ENCODE measurements at places on chromosomes 3 and 15.

DNA sequence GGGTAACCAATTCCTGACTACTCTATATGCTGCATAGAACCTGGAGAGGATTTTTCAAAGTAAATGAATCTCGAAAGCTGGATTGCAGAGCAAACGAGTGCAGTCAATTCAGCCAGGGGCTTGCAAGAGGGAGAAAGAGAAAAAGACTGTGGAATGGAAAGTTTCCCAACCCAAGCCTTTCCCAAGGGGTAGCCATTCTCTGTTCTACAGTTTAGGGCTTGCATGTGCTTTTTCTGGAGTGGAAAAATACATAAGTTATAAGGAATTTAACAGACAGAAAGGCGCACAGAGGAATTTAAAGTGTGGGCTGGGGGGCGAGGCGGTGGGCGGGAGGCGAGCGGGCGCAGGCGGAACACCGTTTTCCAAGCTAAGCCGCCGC lies 511 bp upstream of the RARB start:
- DNase-seq, result no peak

DNA sequence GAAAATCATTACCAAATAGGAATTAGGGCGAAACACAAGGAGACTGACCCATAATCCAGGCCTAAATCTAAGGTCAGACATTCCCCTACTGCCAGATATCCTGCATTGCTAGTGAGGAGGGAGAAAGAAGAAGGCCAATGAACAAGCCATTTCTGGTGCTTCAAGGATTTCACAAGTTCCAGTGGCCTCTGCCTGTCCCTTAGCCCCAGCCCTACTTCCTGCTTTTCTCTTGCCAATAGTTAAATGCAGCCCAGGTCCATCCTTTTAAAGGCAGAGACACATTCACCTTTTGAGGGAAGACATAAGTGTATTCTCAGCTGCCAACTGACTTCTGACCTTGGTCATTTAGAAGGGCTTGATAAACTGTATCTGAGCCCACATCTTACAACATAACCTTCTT lies 135.8 kb downstream of the ZNF621 start:
- DNase-seq, result no peak

GRCh38 chr3:8759038-8759707 lies 10.2 kb downstream of the OXTR start:
- no peak for DNase-seq

- no peak for DNase-seq
These were observed 108.1 kb downstream of the GADL1 start for GRCh38 chr3:30786365-30786764.

GRCh38 chr3:150545419-150546225 lies 674 bp downstream of the SERP1 start:
- peak; percentile 62 for DNase-seq

- DNase-seq, result no peak
These were observed 61.8 kb downstream of the PCCB start for GRCh38 chr3:136311968-136312367.

GRCh38 chr3:125166599-125167136 lies 45.9 kb downstream of the SLC12A8 start:
- DNase-seq, result no peak

DNA sequence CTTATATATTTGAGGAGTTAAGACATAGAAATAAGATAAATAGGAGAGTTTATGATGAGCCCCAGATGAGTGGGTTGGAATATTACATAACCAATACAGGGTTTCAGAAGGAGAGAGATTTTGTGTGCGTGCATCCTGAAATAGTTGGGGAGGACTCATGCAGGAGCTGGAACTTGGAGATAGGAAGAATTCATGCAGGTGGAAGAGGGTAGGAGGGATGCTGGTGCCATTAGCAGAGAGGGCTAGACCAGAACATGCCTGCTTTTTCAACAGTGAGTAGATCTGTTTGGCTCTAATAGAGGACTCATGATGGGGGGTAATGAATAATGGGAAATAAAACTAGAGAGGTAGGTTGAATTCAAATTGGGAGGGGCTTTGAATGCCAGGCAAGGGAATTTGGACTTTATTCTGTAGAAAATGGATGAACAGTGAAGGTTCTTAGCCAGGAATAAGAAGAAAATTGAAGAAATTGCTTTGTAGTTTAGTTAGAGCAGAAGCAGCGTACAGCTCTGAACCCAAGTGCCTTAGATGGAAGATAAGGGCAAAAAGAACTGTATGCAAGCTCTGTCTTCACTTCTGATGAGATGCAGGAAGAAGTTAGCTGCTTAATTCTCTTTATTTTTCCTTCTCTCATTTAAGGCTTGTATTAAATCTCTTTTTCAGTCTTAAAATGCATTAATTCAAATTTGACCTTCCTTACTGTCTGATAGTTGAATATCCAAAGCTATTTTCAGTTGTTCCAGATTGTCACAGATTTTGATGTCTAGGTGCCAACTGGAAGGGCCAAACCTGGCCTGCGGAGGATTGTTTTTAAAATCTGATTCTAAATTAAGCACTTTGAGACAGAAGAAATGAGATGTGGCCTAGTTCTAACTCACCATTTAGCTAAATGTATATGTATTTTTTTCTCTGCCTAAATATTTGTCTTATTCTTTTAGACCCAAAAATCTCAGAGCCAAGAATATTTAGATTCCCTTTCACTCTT lies 86.3 kb downstream of the PPM1L start:
- no peak for DNase-seq

DNA sequence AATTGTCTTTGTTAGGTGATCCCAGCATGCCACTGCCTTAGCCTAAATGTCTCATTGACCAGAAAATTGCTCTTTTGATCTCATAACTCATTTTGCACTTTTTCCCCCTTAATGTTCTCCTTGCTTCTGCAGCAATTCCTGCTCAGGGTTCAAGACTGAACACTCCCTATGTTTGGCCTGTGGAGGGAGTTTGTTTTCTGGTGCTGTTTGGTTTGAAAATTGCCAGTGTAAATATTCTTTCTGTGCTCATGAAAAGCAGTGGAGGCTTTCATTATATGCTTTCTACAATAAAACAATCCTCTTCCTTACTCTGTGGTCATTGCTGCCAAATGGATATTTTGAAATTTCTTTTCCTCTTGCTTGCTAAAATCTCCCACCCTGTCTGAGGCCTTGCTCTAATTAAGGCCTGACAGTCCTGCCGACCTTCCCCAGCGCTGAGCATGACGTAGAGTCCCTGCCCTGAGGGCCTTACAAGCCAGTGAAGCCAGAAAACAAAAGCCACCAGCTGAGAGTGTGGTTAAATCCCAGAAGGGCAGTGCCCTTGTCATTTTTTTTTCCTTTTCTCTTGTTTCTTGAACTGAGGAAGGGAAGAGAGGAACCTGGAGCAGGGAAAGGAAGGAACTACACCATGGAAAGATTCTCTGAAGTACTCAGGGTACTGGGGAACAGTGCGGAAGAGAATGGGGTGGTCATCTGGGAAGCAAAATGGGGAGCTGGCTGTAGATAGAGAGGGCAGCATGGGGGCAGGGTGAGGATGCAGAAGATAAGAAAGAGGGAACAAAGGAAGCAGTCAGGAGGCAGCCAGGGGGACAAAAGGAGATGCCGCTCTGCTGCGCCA lies 24.8 kb downstream of the ZBTB38 start:
- no peak for DNase-seq

DNA sequence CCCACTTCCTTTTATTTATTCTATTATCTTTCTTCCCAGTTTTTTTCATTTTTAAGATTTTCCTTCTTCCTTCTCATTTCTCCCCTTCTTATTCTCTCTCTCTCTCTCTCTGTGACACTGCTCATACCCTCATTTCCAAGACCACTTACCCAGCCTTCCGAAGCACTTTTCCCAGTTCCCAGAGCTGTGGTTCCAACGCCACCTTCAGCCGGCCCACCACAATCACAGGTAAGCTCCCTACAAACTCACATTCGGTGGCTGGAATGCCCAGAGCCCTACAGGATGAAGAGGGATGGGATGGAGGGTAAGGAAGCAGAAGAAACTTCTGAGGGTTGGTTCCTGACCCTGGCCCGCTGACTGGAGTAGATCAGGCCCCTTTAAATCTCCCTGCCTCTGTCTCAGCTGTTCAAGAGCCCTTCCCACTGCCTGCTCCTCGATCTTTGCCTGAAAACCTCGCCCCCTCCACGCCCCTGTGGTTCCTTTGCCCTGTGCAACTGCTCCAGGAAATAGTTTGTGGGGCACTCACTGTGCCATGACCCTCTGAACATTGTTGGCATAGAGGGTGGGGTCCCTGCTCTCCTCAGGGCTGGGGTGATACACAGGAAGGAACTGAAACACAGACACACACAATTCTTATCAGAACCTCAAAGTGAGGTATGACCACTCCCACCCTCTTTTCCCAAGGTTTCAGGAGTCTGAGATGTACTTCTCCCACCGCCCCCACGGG lies 4.8 kb downstream of the LPCAT4 start:
- no peak for DNase-seq

GRCh38 chr3:5245927-5246326 lies 58.4 kb downstream of the EDEM1 start:
- DNase-seq, result no peak

- no peak for DNase-seq
These were observed 8.9 kb downstream of the LEKR1 start for GRCh38 chr3:156834962-156835535.

- DNase-seq, result no peak
These were observed 421.4 kb downstream of the MECOM start for GRCh38 chr3:169241991-169242707.

DNA sequence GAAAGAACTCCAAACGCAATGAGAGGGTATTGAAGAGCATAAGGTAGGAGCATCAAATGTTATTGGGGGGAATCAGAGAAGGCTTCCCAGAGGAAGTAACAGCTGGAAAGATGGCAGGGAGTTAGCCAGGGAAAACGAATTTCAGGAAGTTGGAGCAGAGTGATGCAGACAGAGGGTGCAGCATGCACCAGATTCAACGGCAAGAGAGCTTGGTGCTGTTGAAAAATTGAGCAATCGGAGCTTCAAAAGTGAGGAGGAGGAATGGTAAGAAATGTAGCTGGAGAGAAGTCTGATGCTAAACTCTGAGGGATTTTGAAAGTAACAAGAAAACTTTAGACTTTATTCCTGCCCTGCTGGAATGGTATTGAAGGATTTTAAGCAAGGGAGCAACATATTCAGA lies 541.0 kb upstream of the LMCD1 start:
- no peak for DNase-seq

- no peak for DNase-seq
These were observed 10.8 kb downstream of the PRICKLE2 start for GRCh38 chr3:64214381-64215018.

DNA sequence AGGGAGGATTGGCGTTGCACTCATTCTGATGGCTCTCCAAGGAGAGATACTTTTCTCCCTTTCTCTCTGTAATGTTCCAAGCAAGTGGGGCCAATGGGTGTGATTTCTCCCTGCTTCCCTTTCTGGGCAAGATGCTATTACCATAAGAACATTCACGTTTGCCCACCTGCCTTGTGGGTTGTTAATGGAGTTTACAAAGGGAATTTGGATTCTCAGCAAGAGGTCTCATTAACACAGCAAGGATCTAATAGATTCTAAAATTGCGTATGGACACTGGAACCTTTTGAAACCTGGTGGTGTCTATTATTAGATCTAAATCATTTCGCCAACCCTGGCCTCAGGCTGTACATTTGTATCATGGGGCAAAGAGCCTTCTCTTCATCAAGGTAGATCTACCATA lies 74.1 kb downstream of the SLCO3A1 start:
- no peak for DNase-seq

DNA sequence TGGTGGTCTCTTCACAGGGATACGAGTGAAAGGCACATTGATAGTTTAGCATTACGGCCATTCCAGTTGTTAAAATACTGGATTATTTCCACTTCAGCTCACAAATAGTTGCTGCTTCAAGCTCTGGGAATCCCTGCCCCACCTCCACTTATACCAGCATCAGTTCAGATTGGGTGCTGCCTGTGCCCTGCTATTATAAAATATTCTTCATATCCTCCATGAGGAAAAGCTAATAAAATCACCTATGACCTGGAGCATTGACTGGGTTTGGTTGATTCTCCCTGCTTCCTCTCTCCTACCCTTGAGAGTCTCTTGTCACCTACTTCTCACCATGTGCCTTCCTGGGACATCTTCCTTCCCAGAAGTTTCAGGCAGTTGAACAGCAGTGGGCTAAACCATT lies 529.0 kb downstream of the MCTP2 start:
- DNase-seq, result no peak

DNA sequence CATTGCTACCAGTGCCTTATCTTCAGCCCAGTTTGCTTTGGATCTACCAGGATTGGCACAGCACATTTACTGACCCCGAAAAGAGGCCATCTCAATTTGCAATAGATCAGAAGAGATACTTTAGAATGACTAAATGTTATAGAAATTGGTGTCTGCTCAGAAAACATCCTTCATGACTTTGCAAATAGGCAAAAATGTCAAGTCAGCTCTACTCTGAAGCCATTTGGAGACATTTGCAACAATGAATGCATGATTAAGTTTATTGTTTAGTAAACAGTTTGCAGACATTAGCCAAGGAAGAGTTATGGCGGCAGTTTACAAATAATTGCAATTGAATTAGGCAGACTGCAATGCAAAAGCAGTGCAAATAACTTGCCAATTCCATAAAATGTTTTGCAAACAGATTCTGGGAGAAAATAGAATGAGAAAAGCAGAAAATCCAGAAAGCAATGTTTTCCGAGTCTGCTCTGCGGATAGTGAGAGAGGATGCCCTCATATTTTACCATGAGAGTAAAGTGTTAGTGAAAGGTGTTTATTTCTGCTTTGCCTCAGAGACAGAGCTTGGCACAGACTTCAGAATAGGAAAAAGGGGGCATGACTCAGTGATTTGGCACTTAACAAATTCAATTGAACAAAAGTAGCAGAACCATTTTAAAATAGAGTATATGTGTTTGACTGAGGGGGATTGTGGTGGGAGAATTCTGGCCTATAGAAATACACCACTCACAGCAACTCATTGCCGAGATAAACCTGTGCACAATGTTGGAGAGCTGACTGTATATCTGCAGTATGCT lies 334.9 kb upstream of the NR2F2 start:
- no peak for DNase-seq

- DNase-seq, result no peak
These were observed 57.2 kb downstream of the SLC15A2 start for GRCh38 chr3:121951291-121951919.

- DNase-seq, result no peak
These were observed 99.8 kb upstream of the CHMP2B start for GRCh38 chr3:87127281-87127680.

DNA sequence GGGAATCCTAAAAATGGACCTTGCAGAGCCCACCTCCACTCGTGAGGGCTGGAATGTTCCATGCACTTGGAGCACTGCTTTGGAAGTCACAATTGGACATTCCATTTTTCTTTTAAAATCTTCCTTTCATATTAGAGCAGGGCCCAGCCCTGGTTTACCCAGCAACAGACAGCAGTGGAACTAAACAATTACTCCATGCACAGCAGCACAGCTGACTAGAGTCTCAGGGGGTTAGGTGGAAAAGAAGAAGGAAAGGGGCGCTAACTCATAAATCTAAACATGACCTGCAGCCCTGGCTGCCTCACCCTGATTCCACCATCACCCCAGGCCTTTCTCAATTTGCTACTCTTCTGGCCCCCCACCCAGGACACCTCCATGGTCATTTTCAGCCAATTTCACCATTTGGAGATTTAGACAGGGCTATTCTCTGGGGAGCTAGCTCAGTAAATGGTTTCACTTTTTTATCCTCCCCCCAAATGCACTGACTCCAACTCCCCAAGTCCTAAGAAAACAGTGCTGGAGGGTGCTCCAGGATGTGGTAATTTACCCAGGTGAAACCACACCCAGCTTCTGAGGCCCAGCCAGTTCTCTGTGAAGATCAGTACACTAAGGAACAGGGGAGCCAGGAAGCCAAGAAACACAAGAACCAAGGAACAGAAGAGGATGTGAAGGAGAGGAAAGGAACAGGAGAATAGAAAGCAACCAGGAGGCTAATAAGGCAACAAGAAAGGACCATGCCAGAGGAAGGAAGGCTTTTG lies 1.6 kb upstream of the LRRC31 start:
- DNase-seq, result no peak

GRCh38 chr3:125440559-125440955 lies 65.4 kb upstream of the ZNF148 start:
- DNase-seq, result no peak

GRCh38 chr3:194561306-194561974 lies 71.8 kb downstream of the TMEM44 start:
- DNase-seq, result no peak

Measured in activated CD4-positive, alpha-beta T cell treated with anti-CD3 and anti-CD28 coated beads for 48 hours (primary cell).